Mesenteric fat pad (tissue), 1 donor: ENCODE measurements at places on chromosomes 2 and 18. TPM values are rescaled to one million over a fixed set of nuclear protein-coding genes. Genes with fewer than 3 reads are reported as not detected.

Gene THSD7B
- total RNA-seq: 1.4 TPM

Gene TSPYL6
- total RNA-seq: not detected

Gene TEKT4
- 0.22 TPM for total RNA-seq

DNA sequence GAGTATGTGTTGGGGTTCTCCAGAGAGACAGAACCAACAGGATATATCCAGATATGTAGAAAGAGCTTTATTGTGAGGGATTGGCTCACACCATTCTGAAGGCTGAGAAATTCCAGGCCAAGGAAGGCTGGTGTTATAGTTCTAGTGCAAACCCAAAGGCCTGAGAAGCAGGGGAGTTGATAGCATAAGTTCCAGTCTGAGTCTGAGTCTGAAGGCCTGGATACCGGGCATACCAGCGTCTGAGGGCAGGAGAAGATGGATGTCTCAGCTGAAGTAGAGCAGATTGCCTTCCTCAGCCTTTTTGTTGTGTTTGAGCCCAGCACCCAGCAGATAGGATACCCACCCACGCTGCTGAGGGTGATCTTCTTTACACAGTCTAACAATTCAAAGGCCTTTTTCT is 211.7 kb upstream of the RASGRP3 start:
- no peak for DNase-seq

GRCh38 chr18:62287781-62288664 is 37.1 kb upstream of the TNFRSF11A start:
- no peak for DNase-seq

DNA sequence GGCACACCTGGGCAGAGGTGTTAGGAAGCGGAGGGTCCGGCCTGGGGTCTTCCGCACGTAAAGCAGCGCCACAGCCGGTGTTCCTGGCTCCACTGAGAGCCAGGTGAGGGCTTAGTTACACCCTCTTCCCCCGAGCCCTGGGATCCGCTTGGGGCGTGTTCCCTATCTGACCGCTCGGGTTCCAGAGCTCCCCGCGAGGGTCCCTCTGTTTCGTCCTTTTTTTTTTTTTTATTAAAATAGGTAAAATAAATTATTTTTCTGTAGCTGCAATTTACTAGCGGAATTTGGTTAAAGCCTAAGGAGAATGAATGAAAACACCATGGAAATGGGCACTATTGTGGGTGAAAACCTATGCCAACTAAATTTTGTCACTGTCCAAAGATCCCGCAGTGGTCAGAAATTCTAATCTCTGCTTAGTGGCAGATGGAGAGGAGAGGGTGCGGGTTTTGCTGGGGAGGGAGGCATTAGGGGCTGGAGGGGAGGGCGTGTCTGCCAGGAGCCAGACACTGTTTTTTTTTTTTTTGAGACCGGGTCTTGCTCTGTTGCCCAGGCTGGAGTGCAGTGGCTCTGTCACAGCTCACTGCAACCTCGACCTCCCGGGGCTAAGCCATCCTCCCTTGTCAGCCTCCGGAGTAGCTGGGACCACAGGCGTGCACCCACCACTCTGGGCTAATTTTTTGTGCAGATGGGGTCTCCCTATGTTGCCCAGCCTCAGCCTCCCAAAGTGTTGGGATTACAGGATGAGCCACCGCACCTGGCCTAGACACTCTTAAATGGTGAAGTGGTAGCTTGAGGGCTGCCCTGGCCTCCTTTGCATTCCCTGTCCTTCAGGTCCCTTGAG is 834 bp downstream of the PDCL3 start:
- DNase-seq: no peak

Gene CREG2
- total RNA-seq: not detected

GRCh38 chr2:99032786-99033185 is 96.8 kb upstream of the CRACDL start:
- DNase-seq: no peak

DNA sequence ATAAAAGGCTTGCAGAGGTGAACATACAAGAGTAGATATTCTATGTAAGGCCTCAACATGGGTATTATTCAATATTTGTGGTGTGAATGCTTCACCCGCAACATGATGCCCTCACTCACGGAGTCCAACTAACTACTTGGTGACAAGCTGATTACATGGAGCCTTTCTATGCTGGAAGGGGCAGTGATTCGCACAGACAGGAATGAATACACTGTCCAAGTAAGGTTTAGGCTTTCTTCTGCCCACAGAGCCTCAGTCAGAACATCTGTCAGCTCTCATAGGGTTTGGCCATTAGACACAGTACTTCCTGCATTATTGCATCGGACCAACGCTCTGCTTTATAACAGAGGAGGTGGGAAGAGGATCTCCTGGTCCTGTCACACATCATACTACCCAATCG is 80.3 kb upstream of the SLC35G4 start:
- no peak for DNase-seq

DNA sequence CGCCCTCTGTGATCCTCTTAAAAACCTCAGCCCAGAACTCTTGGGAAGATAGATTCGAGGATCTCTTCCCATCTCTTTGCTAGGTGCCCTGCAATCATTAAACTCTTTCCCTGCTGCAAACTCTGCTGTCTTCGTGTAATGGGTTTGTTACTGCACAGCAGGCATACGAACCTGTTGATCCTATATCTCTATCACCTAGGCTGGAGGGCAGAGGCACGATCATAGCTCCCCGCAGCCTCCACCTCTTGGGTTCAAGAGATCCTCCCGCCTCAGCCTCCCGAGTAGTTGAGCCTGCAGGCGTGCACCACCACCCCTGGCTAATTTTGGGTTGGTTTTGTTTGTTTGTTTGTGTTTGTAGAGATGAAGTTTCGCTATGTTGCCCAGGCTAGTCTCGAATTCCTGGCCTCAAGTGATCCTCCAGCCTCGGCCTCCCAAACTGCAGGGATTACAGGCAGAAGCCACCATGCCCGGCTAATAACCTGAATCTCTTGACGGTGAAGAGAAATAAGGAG is 493 bp upstream of the BBS5 start:
- no peak for DNase-seq

- no peak for DNase-seq
Observed at GRCh38 chr2:233650981-233651380, 14.7 kb downstream of the UGT1A10 start.
